ENCODE measurements at places on chromosomes 13 and 19.

- DNase-seq: no peak
Observed at GRCh38 chr13:59112221-59112718, 1051.5 kb downstream of the DIAPH3 start.

DNA sequence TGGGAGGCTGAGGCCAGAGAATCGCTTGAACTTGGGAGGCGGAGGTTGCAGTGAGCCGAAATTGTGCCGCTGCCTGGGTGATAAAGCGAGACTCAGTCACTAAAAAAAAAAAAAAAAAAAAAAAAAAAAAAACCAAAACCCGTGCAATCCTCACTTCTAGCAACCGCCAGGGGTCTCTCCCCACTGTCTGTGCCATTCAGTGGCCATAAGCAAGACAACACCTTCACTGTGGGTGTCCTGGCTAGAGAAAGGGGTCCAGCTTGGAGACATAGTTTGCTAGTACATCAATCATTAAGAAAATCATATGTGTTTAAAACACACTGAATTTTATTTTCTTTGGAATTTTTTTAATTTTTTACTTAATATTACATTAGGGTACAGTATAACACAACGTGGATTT is 68.2 kb downstream of the RASL11A start:
- DNase-seq: no peak

DNA sequence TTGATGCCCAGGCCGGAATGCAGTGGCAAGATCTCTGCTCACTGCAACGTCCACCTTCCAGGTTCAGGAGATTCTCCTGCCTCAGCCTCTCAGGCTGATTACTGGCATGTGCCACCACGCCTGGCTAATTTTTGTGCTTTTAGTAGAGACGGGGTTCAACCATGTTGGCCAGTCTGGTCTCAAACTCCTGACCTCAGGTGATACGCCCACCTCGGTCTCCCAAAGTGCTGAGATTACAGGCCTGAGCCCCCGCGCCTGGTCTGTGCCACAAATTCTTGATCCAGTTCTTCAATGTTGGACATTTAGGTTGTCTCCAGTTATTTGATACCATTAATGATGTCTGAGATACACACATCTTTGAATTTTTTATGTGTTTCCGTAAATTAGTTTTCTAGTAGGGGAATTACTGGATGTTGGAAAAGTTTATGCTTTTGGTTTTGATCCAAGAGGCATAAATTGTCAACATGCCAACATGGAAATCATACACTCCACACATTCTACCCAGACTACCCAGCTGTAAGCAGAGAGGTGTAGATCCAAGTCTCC is 525 bp upstream of the COG3 start:
- DNase-seq: no peak

GRCh38 chr13:114155926-114156883 is 22.9 kb upstream of the CFAP97D2 start:
- DNase-seq: no peak

DNA sequence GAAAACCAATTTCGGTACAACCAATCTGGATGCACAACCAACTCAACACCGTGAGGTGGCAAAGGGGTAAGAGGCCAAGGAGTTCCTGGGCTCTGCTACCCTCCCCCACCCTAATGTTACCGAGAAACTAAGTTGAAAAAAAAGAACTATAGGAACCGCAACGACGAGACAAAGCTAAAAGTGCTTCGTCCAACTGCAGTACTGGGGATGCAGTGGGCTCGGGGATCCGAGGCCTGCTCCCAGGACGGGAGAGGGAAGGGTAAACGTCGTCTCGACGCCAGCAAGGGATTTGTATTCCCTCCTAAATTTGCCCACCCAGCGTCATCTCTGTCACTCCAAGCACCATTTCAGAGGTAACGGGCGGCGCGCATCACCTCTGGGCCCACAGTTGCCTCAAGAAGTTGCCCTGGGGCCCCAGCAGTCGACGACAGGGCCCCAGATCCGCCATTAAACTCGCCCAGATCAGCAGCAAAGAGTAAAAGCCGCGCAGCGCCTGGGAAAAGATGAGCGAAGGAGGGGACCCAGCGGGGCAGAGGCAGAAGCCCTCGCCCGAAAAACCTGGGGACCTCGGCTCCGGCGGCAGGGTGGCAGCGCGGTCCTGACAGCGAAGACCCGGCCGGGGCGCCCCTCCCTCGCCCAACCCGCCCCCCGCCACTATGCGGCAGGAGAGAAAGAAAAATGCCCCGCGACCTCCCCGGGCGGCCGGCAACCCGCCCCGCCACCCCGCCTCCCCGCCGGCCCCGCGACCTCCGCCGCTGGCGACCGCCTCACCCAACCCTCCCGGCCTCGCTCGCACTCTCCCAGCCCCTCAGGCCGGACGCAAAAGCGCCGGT is 752 bp downstream of the ZMYM5 start:
- DNase-seq: peak; percentile 10

- DNase-seq: no peak
Observed at GRCh38 chr13:77305266-77305665, 21.6 kb downstream of the MYCBP2 start.

DNA sequence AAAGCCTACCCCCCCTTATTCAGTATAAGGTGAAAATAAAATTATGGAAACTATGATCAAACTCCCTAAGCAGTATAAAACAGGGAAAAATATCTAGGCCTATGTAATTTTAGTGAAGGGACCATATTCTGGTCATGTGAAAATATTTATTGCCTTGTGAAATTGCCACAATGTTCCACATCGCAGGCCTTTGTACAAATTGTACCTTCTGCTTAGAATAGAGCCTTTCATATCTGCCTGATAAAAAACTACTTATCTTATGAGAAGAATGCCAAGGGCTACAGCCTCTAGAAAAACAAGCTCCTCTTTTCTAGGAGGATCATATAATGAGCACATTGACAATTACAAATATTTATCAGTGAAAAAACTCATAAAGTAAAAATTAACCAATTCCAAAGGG is 1280.0 kb downstream of the EFNB2 start:
- no peak for DNase-seq

DNA sequence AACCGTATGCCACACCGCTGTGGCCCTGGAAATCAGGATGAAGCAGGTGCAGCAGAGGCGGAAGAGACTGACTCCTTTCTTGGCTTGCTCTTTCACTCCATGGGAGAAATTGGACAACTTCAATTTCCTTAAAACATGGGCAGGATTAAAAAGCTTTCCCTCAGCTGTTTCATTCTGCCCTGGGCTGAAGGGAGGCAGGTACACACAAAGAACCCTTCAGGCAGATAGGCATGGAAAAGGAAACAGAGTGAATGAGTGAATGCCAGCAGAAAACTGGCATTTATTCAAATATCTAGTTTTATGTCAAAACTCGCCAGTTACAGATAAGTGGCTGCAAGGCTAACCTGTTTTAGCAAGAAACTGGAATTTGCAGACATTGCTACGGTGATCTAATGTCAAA is 71.0 kb upstream of the SLC15A1 start:
- no peak for DNase-seq

DNA sequence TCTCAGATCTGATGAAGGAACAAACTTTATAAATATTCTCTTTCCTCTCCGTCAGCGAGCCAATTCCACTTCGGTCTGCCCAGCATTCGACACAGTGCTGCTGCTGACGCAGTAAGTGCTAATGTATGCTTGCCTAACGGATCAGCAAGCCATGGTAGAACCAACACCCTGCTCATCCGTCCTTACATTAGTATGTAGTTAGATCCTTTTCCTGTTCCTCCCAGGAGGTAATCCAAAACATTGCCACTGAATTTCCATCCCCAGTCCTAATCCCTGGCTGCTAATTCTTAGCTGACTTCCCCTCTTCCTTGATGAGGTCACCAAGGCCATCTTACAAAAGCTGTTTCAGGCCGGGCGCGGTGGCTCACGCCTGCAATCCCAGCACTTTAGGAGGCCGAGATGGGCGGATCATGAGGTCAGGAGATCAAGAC is 88.0 kb downstream of the STARD13 start:
- DNase-seq: no peak

- DNase-seq: no peak
Observed at GRCh38 chr13:105069106-105069505, 1466.4 kb downstream of the EFNB2 start.

- no peak for DNase-seq
Observed at GRCh38 chr19:57512845-57513244, 13.1 kb downstream of the ZNF773 start.

DNA sequence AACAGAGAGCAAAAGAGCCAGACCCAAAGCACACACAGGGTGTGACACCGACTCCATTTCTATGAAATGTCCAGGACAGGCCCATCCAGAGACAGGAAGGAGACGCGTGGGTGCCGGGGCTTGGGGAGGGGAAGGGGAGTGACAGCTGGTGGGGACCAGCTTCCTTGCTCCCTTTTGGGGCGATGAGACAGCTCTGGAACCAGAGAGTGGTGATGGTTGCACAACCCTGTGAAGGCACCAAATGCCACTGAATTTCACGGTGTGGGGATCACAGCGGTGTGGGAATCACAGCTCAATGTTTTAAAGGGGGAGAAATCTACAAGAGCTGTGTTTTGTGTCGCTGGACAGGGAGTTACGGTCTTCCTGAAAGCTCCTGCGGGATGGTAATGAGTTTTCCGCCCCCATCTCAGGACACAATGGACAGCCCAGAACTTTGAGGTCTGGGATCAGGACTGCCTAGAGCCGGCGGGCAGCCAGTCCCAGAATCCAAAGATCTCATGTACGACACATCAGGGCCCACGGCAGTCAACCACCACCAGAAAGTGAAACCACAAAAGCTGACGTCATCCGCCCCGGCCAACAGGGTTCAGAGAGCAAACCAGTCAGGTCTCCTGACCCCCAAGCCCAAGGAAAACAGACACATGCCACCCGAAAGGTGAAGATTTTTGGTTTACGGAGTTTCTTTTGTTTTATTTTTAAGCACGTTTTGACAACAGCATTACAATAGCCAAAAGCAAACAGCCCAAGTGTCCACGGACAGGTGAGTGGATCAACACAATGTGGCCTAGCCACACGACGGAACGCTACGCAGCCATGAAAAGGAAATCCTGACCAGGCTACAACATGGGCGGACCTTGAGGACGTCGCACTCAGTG is 7.3 kb downstream of the SGTA start:
- peak; percentile 30 for DNase-seq

DNA sequence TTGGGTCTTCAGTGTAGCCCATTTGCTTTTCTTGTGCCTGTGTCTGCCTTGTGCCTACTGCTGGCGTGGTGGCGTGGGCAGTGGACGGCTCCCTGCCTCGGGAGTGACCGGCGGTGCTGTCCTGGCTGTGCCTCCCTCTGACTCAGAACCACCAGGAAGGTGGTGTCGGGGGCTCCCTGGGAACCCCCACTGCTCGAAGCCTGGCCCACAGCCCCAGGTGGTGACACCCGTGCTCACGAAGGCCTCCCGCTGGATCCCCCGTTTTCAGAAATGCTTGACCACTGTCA is 5.1 kb upstream of the AMH start:
- no peak for DNase-seq

DNA sequence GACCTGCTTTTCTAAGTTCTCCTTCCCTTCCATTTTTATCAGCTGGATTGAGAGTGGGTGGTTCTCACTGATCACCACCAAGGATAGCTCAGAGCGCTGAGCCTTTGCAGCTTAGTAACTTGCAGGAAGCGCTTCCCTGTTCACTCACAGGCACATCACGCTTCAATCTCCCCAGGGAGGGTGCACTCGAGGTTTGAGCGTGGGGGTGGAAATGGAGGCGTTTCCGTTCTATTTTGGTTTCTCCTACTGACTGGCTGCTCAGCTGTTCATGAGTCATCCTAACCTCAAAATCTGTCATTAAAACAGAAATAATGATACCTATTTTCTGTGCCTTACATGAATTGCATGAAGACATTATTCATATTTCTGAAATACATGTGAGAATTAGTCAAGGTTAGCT is 292.1 kb downstream of the SPRY2 start:
- no peak for DNase-seq

DNA sequence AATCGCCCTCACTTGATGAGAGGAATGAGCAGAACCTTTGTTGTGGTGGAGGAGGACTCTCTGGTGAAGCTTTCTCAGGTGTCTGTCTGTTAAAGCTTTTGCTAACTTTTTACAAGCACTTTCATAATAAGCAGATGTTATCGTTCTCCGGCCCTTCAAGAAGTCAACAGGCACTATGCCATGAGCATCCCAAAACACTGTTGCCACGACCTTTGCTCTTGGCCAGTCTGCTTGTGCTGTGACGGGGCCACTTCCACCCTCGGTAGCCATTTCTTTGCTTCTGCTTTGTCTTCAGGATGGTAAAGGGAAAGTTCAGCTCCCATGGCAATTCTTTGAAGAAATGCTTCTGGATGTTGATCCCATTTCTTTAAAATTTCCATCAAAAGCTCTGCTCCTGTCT is 93.5 kb upstream of the ANKRD10 start:
- no peak for DNase-seq

DNA sequence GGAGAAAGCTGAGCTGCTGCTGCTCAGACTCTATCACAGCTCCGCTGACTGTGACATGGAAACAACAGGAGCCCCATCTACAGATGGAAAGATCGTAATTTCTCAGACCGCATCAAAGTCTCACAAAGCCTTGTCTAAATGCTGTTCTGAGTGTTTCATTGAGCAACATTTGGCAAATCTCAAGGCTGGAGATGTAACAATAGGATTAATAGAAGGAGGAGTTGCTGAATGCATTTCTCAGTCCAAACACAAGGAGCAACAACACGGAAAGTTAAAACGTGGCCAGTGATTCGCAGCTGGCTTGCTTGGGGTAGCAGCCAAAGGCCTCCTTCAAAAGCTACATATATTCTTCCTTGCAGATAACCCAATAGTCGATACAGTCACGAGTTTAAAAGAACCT is 55.7 kb downstream of the MRPL57 start:
- DNase-seq: no peak
